ENCODE measurements at places on chromosomes 7 and 10. TPM values are rescaled to one million over a fixed set of nuclear protein-coding genes. Genes with fewer than 3 reads are reported as not detected.
A peak's percentile ranks its signal among the peaks of the same experiment; 100 is the strongest.

The EGFR gene
- total RNA-seq = 62.7 TPM

The UBE2D1 gene
- total RNA-seq = 22.9 TPM

The RINT1 gene
- 14.7 TPM for total RNA-seq

The ZNF804B gene
- total RNA-seq = not detected

The PDZD7 gene
- 1.6 TPM for total RNA-seq

The WDR86 gene
- total RNA-seq = 4.4 TPM

The CUX1 gene
- 118 TPM for total RNA-seq

The GDF2 gene
- total RNA-seq = not detected

The ARHGEF35 gene
- 10.3 TPM for total RNA-seq

The MSMB gene
- total RNA-seq = 5.3 TPM

- no peak for DNase-seq
- H3K27me3 ChIP-seq = peaks cover 11% of the 10 kb centered on the region
- H3K4me3 ChIP-seq = no peak overlapping the region
These were observed 134.3 kb upstream of the PFKP start for GRCh38 chr10:2933071-2933470.

GRCh38 chr7:18762189-18762588 lies 266.6 kb downstream of the HDAC9 start:
- H3K36me3 ChIP-seq = no peaks in the 10 kb centered on the region
- no peak for DNase-seq
- no peak overlapping the region for H3K27ac ChIP-seq
- no peaks in the 10 kb centered on the region for H3K27me3 ChIP-seq
- no peaks in the 10 kb centered on the region for H3K4me1 ChIP-seq

DNA sequence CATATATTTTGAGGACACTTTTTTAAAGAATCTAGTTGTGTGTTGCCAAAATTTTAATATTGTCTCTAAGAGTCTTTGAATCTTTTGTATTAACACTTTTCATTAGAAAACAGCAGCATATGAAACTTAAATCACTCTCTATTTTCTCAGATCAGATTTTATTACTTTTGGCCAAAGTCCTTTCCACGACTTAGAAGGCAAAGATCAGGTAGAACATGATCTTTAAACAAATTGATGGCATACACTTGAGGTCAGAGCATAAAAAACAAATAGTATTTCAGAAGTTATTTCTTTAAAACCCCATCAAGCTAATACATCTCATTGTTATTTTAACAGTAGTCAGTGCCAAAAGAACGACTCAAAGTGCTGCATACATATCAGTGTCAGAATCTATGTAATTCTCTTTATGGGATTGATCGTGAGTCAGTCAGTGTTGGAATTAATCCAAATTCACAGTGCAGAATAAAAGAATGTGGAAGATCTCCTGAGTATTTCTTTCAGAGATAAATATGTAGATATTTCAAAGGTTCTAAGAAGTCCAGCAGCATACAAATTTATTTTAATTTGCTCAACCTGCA lies 9.6 kb upstream of the AGMO start:
- H3K27me3 ChIP-seq = no peaks in the 10 kb centered on the region
- no peaks in the 10 kb centered on the region for H3K36me3 ChIP-seq
- no peak overlapping the region for H3K27ac ChIP-seq

DNA sequence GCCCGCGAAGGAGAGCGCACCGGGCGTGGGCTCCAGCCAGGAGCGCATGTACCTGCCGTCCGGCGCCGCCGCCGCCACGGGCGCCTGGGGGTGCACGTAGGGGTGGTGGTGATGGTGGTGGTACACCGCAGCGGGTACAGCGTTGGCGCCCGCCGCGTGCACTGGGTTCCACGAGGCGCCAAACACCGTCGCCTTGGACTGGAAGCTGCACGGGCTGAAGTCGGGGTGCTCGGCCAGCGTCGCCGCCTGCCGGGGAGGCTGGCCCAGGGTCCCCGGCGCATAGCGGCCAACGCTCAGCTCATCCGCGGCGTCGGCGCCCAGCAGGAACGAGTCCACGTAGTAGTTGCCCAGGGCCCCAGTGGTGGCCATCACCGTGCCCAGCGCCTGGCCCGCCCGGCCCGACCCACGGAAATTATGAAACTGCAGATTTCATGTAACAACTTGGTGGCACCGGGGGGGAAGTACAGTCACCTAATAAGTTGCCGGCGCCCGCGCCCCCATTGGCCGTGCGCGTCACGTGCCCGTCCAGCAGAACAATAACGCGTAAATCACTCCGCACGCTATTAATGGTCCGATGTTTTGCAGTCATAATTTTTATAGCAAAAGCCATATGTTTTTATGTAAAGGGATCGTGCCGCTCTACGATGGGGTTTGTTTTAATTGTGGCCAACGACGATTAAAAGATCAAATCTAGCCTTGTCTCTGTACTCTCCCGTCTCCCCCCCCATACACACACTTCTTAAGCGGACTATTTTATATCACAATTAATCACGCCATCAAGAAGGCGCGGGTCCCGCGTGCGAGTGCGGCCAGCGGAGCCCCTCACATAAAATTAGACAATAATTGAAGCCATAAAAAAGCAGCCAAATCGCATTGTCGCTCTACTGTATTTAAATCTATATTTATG lies at the start of gene HOXA9:
Gene HOXA9, minus strand, starts transcription at position 449 of the 907 bp plus-strand sequence. Its CDS starts 80 bp downstream, at position 369.
- peaks cover 97% of the 10 kb centered on the region for H3K27me3 ChIP-seq
- H3K27ac ChIP-seq = no peak within 1 kb of the TSS
- no peaks in the 10 kb centered on the region for H3K36me3 ChIP-seq
- peak within 1 kb of the TSS; percentile 50 for H3K4me3 ChIP-seq

- no peak overlapping the region for H3K27ac ChIP-seq
- H3K4me1 ChIP-seq = no peaks in the 10 kb centered on the region
- no peak for DNase-seq
- H3K36me3 ChIP-seq = peaks cover 99% of the 10 kb centered on the region
- no peaks in the 10 kb centered on the region for H3K27me3 ChIP-seq
- H3K4me3 ChIP-seq = no peak overlapping the region
These were observed 16.9 kb upstream of the GET4 start for GRCh38 chr7:859359-860030.

GRCh38 chr10:17233286-17233991 lies 5.4 kb downstream of the VIM start:
- peak overlapping the region; percentile 93 for H3K4me3 ChIP-seq
- peak overlapping the region; percentile 61 for H3K27ac ChIP-seq
- no peaks in the 10 kb centered on the region for H3K27me3 ChIP-seq
- H3K4me1 ChIP-seq = peaks cover 63% of the 10 kb centered on the region
- no peak for DNase-seq
- peaks cover 78% of the 10 kb centered on the region for H3K36me3 ChIP-seq

DNA sequence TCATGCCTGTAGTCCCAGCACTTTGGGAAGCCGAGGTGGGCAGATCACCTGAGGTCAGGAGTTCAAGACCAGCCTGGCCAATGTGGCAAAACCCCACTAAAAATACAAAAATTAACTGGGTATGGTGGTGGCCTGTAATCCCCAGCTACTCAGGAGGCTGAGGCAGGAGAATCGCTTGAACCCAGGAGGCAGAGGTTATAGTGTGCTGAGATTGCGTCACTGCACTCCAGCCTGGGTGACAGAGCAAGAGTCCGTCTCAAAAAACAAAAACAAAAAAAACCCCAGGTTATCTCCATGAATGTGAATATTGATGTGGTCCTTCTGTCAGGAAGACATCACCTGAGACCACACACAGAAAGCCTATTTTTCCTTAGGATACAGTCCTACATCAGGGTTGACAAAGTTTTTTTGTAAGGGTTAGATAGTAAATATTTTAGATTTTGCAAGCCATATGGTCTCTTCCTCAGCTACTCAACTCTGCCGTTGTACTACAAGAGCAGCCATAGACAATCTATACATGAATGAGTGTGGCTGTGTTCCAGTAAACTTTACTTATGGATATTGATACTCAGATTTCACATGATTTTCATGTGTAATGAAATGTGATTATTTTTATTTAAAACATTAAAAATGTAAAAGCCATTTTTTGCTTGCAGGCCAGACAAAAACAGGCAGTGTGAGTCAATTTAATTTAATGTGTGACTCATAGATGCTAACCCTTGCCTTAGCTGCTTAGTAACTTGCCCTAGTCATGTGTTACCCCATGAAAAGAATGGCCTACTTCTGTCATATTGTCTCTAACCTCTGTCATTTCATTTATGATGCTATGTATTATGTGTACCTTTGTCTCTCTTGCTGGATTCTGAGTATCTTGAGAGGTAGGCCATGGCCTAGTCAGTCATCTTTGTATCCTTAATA lies 78.1 kb downstream of the TPST1 start:
- no peak for DNase-seq
- no peak overlapping the region for H3K27ac ChIP-seq

GRCh38 chr7:123658023-123658422 lies 2.4 kb downstream of the LMOD2 start:
- H3K4me3 ChIP-seq = no peak overlapping the region
- H3K27ac ChIP-seq = no peak overlapping the region
- H3K36me3 ChIP-seq = no peaks in the 10 kb centered on the region

DNA sequence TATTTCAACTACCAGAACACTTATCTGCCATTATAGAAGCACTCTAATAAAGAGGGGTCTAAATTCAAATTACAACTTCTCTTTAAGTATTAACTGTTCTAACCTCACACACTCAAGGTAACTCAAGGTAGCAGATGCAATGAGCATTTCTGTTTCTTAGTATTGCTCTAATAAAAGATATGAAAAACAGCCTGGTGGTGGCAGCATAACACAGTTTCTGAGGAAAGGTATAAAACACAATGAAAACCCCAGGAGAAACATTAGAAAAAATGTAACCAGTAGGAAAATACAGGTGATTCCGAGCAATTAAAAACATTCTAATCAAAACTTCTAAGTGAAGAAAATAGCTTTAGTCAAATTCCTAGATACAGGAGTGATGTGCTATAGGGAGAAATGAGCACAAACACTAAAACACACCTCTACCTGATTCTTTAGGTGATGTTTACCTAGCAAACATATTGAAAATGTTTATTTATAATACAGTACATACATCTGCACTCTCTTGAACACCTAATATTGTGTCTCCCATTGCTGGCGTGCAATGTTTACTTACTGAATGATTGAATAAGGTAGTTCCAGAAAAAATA lies 3.5 kb downstream of the MKRN1 start:
- no peak overlapping the region for H3K4me3 ChIP-seq
- no peak for DNase-seq
- peaks cover 28% of the 10 kb centered on the region for H3K4me1 ChIP-seq
- H3K27ac ChIP-seq = no peak overlapping the region
- no peaks in the 10 kb centered on the region for H3K27me3 ChIP-seq

DNA sequence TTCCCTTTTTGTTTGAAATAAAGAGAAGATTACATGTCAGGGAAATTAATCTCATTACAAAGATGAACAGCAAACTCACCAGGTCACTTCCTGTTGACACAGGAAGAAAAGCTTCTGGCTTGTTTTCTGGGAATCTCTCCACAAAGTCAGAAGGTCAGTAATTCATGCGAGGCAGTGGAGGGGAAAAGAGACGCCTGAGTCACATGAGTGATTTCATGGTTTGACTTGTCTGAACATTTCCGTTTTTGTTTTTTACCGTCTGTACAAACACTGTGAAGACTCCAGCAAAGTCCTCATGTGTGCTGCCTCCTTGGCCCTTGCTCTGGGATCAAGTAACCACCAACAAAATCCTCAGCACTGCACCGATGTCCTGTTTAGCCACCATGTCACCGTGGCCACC lies 2.5 kb upstream of the HABP2 start:
- H3K4me1 ChIP-seq = no peaks in the 10 kb centered on the region
- no peak overlapping the region for H3K4me3 ChIP-seq
- no peaks in the 10 kb centered on the region for H3K27me3 ChIP-seq
- H3K36me3 ChIP-seq = no peaks in the 10 kb centered on the region

GRCh38 chr10:126177417-126178030 lies 210.8 kb downstream of the ADAM12 start:
- H3K36me3 ChIP-seq = no peaks in the 10 kb centered on the region
- no peak overlapping the region for H3K4me3 ChIP-seq
- no peak for DNase-seq
- H3K4me1 ChIP-seq = no peaks in the 10 kb centered on the region

- no peak for DNase-seq
- H3K4me1 ChIP-seq = no peaks in the 10 kb centered on the region
- no peaks in the 10 kb centered on the region for H3K36me3 ChIP-seq
These were observed 803.0 kb downstream of the GRM8 start for GRCh38 chr7:126449611-126450268.

DNA sequence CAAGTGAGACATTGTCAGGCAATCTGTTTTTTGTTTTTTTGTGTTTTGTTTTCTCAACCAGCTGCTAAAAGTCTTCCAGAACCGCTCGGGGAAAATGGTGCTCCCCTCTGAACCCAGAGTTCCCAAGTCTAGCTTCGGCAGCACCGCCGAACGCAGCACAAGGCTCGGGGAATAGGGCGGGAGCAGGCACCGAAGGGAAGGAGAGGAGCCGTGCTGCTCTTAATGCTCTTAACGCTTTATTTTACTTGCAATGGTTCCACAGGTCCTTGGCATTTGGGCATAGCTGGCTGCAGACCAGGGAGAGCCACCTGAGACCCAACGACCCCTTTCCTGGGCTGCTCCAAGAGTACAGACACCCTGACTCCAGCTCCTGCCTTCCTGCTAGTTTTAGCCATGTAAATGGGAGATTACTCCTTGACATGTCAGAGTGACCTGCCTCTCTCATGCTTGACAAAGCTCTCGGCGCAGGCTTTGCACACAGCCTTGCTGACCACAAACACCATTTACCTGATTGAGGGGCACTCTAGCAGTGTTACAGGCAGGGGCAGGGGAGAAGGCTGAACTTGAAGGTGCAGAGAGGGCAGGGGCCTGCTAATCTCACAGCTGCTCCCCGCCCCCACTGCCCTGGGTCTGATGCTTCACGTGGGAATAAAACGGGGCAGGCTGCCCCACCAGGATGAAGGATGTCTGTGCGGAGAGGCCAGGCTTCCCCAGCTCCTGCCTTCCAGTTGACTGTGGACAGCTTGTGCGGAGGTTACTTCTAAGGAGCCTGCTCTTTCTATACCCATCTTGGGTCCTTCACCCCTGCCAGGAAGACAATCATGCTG lies 58.6 kb upstream of the EFCAB10 start:
- no peak overlapping the region for H3K27ac ChIP-seq
- peaks cover 81% of the 10 kb centered on the region for H3K36me3 ChIP-seq
- H3K4me1 ChIP-seq = no peaks in the 10 kb centered on the region
- H3K4me3 ChIP-seq = no peak overlapping the region
- H3K27me3 ChIP-seq = no peaks in the 10 kb centered on the region

DNA sequence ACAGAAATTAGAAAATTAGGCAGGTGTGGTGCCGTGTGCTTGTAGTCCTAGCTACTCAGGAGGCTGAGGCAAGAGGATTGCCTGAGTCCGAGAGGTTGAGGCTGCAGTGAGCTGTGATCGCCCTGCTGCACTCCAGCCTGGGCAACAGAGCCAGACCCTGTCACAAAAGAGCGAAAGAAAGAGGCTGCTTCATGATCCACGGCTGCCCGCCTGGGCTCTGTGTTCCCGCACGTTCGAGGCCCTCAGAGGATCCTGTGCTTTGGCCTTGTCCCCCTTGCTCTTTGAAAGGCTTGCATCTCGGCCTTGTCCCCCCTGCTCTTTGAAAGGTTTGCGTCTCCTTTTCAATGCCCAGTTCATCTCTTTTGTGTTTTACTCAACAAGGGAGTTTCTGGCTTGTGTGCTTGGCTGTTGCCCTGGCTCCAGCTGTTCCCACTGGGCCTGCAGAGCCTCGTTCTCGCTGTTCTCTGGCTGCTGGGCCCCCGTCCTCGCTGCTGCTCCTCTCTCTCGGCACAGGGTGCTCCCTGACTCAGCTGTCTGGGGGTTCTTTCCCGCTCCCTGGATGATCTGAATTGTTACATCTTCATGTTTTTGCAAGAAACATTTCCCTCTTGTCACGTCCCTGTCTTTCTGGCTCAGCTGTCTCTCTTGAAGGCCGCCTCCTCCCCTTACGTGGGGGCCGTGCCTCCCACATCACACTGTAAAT lies 45.1 kb upstream of the INPP5A start:
- no peaks in the 10 kb centered on the region for H3K27me3 ChIP-seq
- no peaks in the 10 kb centered on the region for H3K36me3 ChIP-seq
- peak; percentile 42 for DNase-seq
- H3K4me1 ChIP-seq = peaks cover 17% of the 10 kb centered on the region
- H3K4me3 ChIP-seq = no peak overlapping the region

- H3K4me1 ChIP-seq = peaks cover 22% of the 10 kb centered on the region
- no peak for DNase-seq
- H3K36me3 ChIP-seq = no peaks in the 10 kb centered on the region
- no peak overlapping the region for H3K4me3 ChIP-seq
These were observed 231.7 kb downstream of the SKIDA1 start for GRCh38 chr10:21293518-21294356.

Data from lower lobe of right lung (tissue), 2 donors.